Fibroblast of lung (primary cell): ENCODE measurements at places on chromosomes 11 and 22. TPM values are rescaled to one million over a fixed set of nuclear protein-coding genes. Genes with fewer than 3 reads are reported as not detected.

GRCh38 chr22:20646906-20647305 is 127.0 kb upstream of the SERPIND1 start:
- no peaks in the 10 kb centered on the region for H3K4me1 ChIP-seq
- no peaks in the 10 kb centered on the region for H3K36me3 ChIP-seq
- no peak overlapping the region for H3K27ac ChIP-seq
- DNase-seq, result no peak

DNA sequence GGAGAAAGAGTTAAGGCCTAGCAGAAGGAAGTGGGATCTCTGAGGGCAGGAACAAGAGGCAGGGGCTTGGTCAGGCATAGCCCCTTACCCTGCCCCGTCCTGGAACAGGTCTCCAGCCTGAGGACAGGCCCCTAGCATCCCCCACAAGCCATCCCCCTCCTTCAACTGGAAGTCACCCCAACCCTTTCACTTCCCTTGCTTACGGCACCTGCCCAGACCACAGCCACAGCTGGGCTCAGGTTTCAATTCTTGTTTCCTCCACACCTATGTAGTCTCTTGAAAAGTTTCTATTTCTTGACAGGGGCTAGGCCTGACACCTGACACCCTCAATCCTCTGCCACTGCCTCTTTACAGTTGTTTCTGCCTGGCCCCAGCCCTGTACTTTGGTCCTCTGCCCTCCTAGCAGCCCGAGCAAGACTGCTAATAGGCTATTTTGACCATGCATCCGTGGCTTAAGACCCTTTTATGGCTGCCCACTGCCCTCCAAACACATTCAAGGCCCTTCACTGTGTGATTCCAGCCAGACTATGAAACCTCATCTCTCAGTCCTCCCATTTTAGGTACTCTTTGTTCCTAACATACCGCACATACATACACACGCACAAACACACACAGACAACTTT is 10.9 kb upstream of the FCHSD2 start:
- no peaks in the 10 kb centered on the region for H3K36me3 ChIP-seq
- H3K4me1 ChIP-seq, result peaks cover 15% of the 10 kb centered on the region
- no peak overlapping the region for H3K27ac ChIP-seq
- no peak for DNase-seq
- no peak overlapping the region for H3K4me3 ChIP-seq

- no peaks in the 10 kb centered on the region for H3K27me3 ChIP-seq
- H3K36me3 ChIP-seq, result peaks cover 8% of the 10 kb centered on the region
- no peak overlapping the region for H3K27ac ChIP-seq
- no peak overlapping the region for H3K4me3 ChIP-seq
- H3K4me1 ChIP-seq, result no peaks in the 10 kb centered on the region
Measured at GRCh38 chr11:94501522-94501921, 7.7 kb downstream of the ANKRD49 start.

HTR3B gene
- not detected in 2 replicates for total RNA-seq

GRCh38 chr22:40491990-40492631 is 121.7 kb downstream of the SGSM3 start:
- peaks cover 20% of the 10 kb centered on the region for H3K4me1 ChIP-seq
- H3K4me3 ChIP-seq, result no peak overlapping the region
- H3K27me3 ChIP-seq, result no peaks in the 10 kb centered on the region
